ENCODE measurements at places on chromosomes 2 and 18.

- no peak for DNase-seq
These were observed 345.0 kb downstream of the NCKAP5 start for GRCh38 chr2:133223226-133223625.

DNA sequence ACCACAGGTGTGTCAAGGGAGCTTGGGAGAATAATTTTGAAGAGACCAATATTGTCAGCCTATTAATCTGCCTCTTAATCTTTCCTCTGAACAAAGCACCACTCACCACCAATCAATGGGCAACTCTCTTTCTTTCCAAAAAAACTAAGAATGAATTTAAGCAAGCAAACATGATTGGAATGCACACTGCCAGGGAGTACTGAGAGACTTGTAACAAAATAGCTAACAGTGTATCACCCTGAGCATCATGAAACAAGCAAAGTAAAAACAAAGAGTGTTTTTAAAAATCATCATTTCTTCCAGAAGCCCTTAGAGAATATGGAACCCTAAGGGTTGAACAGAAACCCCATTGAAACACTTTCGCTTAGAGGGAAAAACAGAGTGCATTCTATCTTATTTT is 299.7 kb downstream of the DSEL start:
- DNase-seq, result no peak

- no peak for DNase-seq
These were observed 34.3 kb downstream of the ADD2 start for GRCh38 chr2:70733646-70734180.

- no peak for DNase-seq
These were observed 12.7 kb upstream of the MTERF4 start for GRCh38 chr2:241114836-241115235.

- DNase-seq, result peak; percentile 70
These were observed 62.0 kb upstream of the SLC35F5 start for GRCh38 chr2:113818382-113818951.

DNA sequence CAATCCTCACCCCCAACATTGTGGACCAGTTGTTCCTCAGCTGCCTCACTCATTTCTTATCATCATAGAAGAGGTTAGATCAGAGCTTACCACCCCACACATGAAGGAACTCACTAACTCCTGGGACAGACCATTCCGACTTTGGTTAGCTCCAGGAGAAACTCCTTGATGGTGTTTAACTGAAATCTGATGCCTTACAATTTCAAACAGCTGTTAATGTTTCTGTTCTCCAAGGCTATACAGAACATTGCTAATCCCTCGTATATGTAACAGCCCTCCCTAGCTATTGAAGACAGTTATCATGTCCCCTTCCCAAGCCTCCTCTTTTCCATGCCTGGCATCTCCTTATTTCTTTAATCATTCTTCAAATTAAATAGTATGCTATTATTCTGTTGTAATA is 14.8 kb downstream of the ERBB4 start:
- no peak for DNase-seq

DNA sequence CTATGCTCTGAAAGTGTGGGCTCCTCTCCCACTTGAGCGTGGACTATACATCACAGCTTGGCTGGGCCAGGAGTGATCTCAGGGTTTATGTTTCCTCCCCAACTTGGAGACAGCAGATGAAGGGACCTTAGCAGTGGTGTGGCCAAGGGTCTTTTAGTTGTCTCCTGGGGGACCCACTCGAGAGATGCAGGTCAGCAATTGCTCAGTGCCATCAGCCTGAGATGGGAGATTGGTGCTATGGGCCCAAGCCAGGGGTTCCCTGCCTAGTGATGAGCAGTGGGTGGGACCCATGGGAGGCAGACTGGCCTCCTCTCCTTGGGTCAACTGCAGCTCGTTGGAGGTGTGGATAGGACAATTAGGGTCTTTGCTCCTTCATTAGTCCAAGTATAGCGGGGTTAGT is 510.5 kb upstream of the FSHR start:
- DNase-seq, result no peak

DNA sequence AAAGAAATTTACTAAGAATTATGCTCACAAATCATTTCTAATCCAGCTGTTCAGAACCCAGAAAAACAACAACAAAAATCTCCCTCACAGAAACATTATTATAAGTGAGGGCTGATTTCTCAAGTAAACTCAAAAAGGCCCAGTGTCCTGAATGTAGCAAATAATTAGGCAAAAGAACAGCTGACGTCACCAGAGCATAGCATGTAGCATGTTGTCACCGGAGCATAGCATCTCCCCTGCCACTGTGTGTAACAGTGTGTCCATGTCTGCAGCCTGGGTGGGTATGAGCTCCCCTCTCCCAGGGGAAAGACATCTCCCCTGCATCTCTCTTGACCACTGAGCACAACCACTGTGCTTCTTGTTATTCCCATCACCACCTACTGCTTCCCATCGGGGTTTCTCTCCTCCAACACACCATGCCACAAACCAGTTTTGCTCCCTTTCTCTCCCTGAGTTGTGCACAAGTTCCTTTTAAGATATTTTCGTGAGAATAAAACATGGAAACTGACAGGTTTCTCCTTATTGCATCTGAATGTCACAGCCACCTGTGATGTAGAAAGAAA is 126.7 kb downstream of the CABYR start:
- DNase-seq, result no peak

- DNase-seq, result no peak
These were observed 225.9 kb downstream of the C1D start for GRCh38 chr2:67836866-67837265.

DNA sequence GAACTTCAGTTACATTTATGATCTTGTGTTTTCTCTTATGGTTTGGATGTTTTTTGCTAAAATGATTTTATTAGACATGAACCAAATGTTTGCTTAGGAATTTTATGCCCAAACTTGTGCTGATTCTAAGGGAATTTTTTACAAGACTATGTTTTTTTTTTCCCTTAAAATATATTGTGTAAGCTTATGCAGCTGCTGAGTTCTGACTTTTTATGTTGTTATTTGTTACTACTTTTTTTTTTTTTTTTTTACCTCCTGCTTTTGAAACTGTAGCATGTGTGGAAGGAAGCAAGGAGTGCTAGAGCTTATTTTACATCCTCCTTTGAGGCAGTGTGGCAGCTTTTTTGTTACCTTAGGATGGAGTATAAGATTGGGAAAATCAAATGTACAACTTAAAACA is 6.0 kb upstream of the DNAH7 start:
- no peak for DNase-seq

DNA sequence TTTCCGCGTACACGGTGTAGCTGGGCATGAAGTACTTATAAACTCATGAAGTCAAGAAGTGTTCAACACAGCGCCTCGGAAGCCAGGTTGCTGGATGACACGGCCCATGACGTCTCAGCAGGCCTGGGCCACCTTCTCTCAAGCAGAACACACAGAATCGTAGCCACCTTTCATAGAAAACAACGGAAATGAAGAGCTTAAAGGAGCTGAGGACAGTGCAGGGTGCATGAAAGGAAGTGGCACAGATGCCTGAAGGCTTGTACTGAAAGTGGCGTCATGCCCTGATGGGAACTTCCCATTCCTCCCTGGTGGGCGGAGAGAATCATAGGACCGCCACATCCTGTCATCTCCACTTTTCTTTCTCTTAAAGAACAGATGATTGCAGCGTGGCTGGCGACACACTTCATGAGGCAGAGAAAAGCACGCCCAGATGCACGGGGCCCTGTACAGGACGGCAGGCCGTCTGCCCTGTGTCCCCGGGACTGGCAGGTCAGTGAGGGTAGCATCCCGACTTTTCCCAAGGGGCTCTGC is 31.1 kb downstream of the HDAC4 start:
- no peak for DNase-seq

GRCh38 chr2:190972213-190972612 is 41.8 kb downstream of the STAT1 start:
- no peak for DNase-seq

DNA sequence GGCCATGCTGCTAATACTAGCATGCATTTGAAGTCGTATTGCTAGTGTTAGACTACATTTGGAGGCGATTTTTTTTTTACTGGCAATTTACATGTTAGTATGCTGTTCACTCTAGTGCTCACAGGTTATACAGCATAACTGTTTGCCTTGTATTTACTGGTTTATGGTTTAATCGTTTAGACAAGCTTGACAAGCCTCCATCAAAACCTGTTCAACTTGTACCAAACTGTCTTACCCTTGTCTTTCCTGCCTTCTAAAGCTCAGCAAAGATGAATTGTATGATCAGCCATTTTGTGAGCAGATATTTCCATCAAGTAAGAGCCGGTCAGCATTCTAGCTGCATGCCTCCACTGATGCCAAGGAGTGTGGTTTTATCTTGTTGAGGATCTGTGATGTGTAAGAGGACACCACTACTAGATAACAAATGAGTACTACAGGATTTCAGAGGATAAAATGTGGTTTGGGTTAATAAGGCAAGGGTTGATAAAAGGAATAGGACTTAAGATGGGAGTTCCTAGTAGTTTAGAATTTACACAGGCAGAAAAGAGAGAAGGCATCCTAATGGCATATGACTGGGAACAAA is 68.4 kb upstream of the ITM2C start:
- DNase-seq, result peak; percentile 72

DNA sequence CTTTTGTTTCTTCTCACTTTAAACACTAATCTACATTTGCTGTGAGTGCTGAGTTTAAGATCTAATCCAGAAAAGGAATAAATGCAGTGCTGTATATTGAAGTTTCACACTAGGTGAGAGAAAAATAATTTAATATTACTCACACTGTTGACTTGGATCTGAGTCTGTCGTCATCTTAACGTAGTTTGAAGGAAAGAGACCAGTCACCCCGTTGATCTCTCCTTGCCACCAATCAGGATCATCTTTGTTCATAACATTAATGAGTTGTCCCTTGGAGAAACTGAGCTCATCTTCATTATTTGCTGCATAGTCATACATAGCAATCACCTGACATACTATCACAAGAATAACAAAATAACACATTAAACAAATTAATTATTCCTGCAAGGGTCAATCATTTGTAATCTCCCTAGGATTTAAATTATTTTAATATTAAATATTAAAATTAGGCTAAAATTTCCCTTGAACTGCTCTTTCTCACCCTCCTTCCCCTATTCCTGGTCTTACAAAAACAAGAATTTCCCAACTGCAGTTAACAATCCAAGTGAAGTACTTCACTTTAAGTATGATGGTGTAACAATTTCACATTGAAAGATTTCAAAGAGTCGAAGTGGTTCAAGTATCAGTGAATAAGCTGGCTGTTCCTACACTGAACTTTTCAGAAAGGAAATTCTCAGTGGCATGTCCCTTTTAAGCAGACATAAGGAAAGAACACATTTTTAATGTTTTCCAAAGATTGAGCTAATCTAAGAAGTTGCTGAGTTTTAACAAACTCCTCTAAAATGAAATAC is 71.3 kb downstream of the FAM228A start:
- no peak for DNase-seq

DNA sequence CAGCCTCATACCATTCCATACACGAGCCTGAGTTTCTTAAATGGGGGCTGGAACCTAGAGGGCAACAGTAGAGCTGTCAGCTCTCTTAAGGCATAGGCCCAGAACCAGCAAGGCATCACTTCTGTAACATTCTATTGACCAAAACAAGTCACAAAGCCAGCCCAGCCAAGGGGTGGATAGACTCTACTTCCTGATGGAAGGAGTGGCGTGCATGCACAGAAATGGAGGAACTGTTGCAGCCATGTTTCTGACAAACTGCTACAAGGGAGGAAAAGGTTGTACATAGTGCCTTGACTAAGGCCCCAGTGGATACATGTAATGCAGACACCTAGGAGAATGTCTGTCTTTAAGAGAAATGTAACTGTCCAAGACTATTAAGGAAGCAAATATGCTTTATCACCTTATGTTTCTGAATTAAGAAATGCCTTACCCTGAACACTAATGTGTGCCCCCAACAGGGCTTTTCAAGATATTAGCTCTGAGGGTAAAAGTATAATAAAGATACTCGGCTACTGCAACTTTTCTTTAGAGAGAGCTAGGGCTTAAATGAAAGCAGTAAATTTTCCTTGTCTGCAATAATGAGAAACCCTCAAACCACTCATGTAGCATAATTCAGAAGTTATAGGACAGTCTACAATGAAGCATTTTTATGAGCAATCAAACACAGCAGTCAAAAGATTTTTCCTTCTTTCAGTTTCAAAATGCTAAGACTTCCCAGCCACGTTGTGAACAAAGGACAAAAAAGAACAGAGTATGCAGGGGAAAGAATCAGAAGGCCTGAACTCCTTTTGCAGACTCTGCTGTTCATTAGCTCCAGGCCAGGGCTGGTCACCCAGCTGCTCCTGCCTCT is 35.1 kb upstream of the CDC42EP3 start:
- DNase-seq, result no peak

- no peak for DNase-seq
These were observed 144.4 kb downstream of the PIEZO2 start for GRCh38 chr18:11004951-11005350.
